T-helper 22 cell (primary cell): ENCODE measurements at places on chromosomes 3 and 15.

GRCh38 chr15:25869701-25870100 is 6.6 kb upstream of the ATP10A start:
- no peak for DNase-seq

- DNase-seq, result no peak
Observed at GRCh38 chr3:142595581-142595950, 627 bp upstream of the PLS1 start.

DNA sequence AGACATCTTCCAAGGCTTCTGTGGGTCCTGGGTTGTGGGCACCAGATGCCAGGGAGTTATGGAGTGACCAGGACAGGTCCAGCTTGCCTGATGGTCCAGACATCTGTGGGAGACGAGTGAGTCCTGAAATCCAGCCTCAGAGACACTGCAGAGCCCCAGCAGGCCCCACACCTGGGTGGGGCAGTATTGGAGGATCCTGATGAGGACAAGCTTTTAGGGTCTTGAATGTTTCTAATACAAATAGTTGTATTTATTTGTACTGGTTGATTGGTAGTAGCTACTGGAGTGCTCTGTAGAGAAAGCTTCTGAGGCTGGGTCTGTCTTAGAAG is 67.5 kb upstream of the PRR23C start:
- no peak for DNase-seq

- no peak for DNase-seq
Observed at GRCh38 chr3:37864904-37865303, 3.2 kb downstream of the CTDSPL start.

DNA sequence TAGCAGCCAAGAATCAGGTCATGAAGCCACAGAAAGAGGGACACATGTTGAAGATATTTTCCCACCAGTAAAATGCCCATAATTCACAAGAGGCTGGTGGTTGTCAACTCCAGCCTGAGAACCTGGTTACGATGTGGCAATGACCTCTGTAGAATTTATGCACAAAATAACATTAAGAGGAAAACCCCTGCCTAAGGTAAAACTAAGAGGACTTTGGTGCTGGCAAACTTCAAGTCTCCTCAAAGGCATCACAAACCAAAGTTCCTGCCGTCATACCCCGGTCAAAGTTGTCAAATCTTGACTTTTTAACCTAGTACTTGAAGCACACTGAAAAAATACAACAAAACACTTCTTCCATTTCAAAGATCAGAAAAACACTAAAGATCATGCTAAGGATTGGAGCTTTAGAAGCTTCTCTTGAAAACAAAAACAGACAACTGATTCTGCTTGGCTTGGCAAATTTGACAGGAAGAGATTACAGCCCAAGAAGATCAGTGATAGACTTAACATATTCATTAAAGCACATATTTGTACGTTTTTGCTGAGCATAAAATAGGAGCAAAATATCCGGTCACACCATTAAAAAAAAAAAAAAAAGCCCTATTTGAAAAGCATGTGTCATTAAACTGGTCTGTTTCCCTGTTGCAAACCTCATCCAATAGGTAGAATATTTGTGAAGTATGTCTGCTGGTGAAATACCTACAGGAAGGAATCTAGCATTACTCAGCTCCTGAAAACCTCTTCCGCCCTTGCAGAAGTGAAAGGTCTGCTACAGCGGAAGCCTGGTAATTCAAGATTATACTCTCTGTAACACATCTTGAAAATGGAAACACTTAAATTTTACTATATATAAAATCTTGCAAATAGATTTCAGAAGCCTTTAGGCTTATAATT is 22.8 kb downstream of the EIF4E3 start:
- peak; percentile 28 for DNase-seq

- DNase-seq, result no peak
Observed at GRCh38 chr15:40276927-40277326, 5.9 kb downstream of the ANKRD63 start.

DNA sequence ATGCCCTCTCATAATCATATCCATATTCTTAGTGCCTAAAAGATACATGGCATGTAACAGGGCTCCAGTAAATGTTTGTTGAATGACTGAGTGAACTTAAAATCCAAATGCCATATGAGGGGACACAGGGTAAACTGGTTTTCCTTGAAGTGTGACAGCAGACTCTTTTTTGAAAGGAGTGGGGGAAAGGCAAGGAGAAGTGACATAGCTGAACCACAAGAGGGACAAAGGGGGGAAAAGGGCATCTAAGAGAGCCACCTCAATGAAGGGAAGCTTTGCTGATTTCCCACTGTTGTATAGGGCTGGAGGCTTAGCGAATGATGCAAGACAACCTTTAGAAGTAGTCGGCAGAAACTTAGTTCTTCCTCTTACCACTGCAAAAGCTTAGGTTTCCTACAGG is 9.1 kb downstream of the TRIM42 start:
- no peak for DNase-seq

DNA sequence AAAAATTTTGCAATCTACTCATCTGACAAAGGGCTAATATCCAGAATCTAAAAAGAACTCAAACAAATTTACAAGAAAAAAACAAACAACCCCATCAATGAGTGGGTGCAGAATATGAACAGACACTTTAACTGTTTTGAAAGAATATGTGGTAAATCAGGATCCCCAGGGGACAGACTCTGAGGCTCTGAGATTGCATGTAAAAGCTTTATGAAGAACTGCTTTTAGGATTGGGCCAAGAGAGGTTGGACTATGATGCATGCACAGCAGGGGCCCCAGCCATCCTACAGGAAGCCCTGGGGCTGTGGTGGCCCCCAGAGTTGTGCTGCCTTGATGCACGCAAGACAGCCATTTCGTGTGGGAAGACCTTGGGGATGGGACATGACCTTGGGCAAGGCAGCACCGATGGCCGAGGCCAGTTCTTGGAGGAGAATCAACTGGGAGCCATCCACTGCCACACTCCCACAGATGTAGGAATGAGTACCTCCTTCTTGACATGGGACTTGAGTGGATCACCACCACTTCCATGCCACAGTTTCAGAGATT is 298.1 kb upstream of the THBS1 start:
- no peak for DNase-seq

DNA sequence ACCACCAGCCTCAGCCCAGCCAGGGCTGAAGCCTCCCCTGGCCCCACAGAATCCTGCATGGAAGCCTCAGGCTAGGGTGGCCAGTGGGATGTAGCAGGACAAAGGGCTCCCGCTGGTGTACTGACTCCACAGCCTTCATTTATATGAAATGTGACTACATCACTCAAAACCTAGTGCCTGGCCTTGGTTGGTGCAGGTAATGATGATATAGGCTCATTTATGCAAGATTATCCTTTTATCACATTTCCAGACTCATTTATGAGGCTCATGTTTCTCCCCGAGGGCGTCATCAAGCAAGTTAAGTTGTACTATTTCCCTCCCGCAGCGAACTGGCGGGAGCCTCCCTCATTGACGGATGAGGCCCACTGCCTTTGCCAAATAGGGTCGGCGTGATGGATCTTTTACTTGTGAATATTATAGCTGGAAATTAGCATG is 179.1 kb upstream of the SMAD3 start:
- no peak for DNase-seq

GRCh38 chr3:126714276-126714900 is 10.3 kb downstream of the CHCHD6 start:
- DNase-seq, result no peak

- no peak for DNase-seq
Observed at GRCh38 chr3:127900536-127900935, 14.5 kb upstream of the KBTBD12 start.

- DNase-seq, result no peak
Observed at GRCh38 chr3:20608054-20608738, 422.2 kb upstream of the SGO1 start.

DNA sequence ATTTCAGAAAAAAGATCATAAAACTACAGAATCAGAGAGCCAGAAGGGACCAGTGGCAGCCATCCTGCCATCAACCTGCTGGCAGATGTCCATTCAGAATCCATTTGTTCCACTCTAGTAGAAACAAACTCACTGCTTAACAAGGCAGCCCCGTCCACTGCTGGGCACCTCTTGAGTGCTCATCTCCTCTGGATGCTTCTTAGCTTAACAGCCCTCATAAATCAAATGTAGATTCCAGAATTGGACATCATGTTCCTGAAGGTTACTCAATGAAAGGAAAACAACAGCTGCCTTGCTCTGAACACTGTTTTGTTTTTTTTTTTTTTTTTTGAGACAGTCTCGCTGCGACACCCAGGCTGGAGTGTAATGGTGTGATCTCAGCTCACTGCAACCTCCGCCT is 37.3 kb downstream of the ABCC5 start:
- no peak for DNase-seq

GRCh38 chr15:75349851-75350588 is 3.2 kb downstream of the NEIL1 start:
- peak; percentile 66 for DNase-seq

GRCh38 chr15:56286213-56286612 is 42.5 kb upstream of the RFX7 start:
- no peak for DNase-seq

DNA sequence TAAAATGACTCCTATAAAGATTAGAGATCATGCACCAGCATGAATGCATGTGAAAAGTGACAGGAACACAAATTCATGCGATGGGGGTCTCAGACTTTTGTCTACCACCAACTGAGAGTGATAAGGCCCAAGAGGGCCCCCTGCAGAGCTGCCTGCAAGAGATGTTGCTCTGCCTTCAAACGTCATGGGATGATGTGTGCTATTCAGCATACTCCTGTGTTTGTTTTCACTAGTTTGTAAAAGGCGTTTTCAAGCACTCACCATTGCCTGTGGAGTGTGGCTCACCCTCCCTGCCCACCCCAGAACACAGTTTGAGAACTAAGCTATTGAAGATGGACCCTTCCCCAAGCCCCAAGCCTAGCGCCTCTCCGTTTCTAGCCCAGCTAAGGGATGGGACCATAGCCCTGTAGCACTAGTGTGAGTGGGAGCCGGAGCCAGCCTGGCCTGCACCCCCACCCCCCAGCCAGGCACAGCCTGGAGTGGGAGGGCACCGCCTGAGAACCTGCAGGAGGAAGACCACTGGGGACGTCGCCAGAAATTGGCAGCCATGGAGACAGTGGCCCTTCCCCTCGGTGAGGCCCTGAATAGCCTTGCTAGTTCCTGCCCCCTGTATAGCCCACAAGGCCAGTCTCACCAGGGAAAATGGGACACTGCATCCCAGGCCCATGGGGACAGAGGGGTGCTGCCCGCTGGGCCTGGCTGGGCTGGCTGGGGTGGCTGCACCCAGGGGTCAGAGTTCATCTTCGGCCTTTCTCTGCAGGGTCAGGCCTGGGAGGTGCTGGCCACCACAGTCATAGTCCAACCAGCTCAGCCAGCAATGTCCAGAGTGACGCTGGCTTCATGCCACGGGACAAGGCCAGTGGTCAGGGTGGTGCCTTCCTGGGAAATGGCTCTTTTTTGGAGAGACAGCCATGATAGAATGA is 22.6 kb upstream of the KLF13 start:
- no peak for DNase-seq

GRCh38 chr3:13352621-13353131 is 67.4 kb downstream of the NUP210 start:
- no peak for DNase-seq

- no peak for DNase-seq
Observed at GRCh38 chr15:96181873-96182301, 148.6 kb upstream of the NR2F2 start.

DNA sequence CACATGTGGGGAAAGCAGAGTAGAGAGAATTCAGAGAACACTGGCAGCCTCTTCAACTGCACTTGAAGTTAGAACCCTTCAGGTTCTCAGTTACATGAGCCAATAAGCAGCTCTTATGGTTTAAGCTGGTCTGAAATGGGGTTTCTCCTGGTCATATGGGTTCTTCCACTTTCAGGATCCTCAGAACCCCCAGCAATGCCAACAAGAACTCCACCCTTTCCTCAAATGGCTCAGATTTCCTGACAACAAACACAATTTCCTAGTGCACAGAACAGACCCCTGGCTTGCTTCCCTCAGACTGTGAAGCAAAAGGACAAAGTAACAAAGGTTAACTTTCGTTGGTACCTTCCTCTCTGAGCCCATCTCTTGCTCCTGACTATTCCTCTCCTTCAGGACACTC is 23.9 kb upstream of the FRMD4B start:
- no peak for DNase-seq

GRCh38 chr3:177860184-177860583 is 662.9 kb upstream of the TBL1XR1 start:
- DNase-seq, result no peak

GRCh38 chr3:191148131-191148530 is 50.9 kb upstream of the OSTN start:
- DNase-seq, result no peak

DNA sequence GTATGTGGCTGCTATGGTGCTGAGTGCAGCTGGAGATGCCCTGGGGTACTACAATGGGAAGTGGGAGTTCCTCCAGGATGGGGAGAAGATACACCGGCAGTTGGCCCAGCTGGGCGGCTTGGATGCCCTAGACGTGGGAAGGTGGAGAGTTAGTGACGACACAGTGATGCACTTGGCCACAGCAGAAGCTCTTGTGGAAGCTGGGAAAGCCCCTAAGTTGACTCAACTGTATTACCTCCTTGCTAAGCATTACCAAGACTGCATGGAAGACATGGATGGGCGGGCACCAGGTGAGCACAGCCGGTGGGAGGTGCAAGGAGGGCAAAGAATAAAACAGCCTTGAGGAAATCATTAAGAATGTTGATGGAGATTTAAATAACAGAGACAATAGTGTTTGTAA is 2.9 kb downstream of the ADPRH start:
- DNase-seq, result peak; percentile 10

GRCh38 chr3:181919375-181919774 is 207.7 kb downstream of the SOX2 start:
- no peak for DNase-seq

DNA sequence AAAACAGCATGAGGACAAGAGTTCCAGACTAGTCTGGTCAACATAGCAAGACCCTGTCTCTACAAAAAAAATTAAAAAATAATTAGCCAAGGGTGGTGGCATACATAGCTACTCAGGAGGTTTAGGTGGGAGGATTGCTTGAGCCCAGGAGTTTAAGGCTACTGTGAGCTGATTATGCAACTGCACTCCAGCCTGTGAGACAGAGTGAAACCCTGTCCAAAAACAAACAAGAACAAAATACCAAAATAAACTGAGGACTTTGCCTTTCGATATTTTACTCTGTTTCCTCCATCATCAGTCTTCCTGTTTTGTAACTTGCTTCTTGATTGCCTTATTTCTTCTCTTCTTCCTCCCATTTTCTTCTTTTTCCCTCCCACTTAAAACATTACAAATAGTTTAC is 504.4 kb downstream of the ROBO1 start:
- no peak for DNase-seq

- DNase-seq, result no peak
Observed at GRCh38 chr3:52546111-52546901, 9.9 kb downstream of the UQCC5 start.

DNA sequence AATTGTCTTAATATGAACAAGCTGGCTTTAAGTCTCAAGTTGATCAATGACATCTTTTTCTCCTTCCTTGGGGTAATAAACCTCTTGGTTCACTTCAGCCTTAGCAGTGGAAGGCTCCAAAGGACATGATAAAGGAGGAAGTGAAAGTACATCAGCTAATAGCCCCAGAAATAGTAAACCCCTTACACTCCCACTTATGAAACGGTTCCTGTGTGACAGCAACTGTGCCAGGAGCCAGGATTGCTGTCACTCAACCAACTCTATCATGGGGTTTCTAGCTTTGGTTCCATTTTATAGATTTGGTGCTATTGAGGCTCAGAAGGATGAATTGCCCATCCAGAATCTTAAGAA is 216.7 kb downstream of the ABHD5 start:
- no peak for DNase-seq

- no peak for DNase-seq
Observed at GRCh38 chr3:168696051-168696450, 600.3 kb upstream of the GOLIM4 start.
